ENCODE measurements at places on chromosomes 6 and 20.

GRCh38 chr6:100704961-100705360, 176.2 kb downstream of the ASCC3 start:
- no peak for DNase-seq

DNA sequence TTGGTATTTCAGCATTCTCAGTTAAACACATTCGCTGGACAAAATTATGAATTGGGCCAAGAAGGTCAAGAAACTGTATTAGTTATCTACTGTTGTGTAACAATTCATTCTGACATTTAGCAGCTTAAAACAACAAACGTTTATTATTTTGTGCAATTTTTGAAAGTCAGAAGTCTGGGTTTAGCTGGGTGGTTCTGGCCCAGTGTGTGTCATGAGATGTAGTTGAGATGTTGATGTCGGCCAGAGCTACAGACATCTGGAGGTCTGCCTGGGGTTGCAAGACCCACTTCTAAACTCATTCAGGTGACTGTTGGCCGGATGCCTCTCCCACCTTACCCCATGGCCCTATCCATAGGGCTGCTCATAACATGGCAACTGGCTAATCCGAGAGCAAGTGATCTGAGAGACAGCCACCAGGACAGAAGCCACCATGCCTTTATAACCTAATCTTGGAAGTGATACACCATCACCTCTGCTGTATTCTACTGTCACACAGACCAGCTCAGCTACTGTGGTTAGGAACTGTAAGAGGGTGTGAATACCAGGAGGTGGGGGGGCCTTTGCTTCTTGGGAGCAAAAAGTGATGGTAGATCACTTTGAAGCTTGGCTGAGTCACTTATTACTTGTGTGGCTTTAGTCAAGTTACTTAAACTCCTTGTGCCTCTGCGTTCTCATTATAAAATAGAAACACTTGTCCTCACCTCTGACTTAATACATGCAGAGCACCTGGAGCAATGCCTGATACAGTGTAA, 217.0 kb upstream of the MYLIP start:
- no peak for DNase-seq

- DNase-seq, result no peak
Observed at GRCh38 chr6:115947966-115948541, 112.6 kb downstream of the FRK start.

DNA sequence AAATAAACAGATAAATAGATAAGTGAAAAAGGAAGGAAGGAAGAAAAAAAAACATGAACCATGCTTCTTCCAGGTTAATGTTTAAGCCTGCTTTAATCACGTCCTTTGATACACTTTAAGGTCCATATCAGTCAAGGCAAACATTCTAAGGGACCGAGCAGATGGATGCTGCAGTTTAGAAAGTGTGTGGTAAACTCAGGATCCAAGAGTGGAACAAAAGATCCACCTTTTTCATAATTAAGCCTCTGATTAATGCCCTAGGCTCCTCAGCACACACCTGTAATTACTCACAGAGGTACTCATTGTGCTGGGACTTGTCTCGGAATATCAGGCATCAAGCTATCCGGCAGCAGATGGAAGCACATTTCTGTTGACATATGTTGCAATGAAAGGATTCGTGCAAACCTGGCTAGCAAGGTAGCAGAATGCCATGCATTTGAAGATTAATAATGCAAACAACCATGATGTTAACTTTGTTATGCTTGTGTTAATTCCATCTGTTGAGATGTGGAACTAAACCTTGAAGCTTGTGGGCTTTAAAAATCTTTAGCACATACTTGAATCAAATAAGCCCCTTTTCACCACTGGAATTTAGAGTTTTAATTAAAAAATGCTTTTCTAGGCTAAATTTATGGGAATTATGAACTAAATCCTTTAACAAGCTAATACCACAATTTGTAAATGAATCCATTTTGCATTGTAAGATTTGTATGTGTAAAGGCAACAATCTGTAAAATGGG, 163.7 kb downstream of the RALGAPA2 start:
- DNase-seq, result no peak

- no peak for DNase-seq
Observed at GRCh38 chr6:390914-391558, 516 bp upstream of the IRF4 start.

GRCh38 chr6:3813150-3813780, 35.9 kb upstream of the FAM50B start:
- no peak for DNase-seq

- no peak for DNase-seq
Observed at GRCh38 chr20:20375862-20376261, 8.0 kb downstream of the INSM1 start.

GRCh38 chr20:4153661-4154238, 138.4 kb upstream of the RNF24 start:
- no peak for DNase-seq

- no peak for DNase-seq
Observed at GRCh38 chr6:149335924-149336608, 18.6 kb downstream of the TAB2 start.

- no peak for DNase-seq
Observed at GRCh38 chr20:38062890-38063289, 29.3 kb downstream of the RPRD1B start.

- no peak for DNase-seq
Observed at GRCh38 chr6:142878407-142878806, 66.6 kb downstream of the HIVEP2 start.

DNA sequence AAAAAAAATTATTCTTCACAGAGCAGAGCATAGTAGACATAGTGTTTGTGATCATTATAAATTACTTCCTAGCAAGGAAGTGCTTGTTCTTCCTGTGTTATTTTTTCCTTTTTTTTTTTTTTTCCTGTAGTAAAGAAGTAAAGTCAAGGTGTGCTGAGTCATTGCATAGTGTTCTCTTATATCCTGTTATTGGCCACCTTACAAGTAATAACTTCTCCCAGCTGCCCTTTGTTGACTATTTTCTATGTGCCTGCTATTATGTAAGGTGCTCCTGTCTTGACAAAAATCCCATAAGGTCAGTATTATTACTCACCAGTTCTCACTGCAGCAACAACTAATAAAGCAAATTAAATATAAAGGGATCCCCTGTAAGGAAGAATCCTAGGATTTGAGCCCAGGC, 195.3 kb downstream of the GJA1 start:
- DNase-seq, result no peak

DNA sequence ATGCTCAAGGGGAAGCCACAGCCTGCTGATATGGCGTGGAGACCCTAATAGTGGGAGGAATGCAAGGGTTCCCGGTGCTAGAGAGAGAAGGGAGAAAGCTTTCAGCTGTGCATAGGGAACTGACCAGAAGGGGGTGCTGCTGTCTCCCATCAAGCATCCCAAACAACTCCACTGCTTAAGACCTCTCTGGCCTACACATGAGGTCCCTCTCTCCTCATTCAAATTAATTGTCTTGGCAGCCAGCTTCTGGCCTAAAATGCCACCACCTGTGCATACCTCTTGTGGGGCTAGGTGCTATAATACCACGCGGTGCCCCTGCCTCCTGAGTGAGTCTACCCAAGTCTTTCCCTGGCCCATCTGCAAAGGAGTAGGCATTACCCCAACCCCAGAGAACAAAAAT, 14.5 kb downstream of the ADISSP start:
- peak; percentile 35 for DNase-seq

GRCh38 chr6:154350293-154350692, 6.3 kb downstream of the IPCEF1 start:
- DNase-seq, result no peak

Data from activated effector memory CD4-positive, alpha-beta T cell treated with Interleukin-2 at 50 U/mL for 16 hours (primary cell).